Memory B cell (primary cell): ENCODE measurements at places on chromosomes 5 and 9.
A peak's percentile ranks its signal among the peaks of the same experiment; 100 is the strongest.

GRCh38 chr9:89096807-89097206, 81.8 kb downstream of the SHC3 start:
- DNase-seq = no peak

DNA sequence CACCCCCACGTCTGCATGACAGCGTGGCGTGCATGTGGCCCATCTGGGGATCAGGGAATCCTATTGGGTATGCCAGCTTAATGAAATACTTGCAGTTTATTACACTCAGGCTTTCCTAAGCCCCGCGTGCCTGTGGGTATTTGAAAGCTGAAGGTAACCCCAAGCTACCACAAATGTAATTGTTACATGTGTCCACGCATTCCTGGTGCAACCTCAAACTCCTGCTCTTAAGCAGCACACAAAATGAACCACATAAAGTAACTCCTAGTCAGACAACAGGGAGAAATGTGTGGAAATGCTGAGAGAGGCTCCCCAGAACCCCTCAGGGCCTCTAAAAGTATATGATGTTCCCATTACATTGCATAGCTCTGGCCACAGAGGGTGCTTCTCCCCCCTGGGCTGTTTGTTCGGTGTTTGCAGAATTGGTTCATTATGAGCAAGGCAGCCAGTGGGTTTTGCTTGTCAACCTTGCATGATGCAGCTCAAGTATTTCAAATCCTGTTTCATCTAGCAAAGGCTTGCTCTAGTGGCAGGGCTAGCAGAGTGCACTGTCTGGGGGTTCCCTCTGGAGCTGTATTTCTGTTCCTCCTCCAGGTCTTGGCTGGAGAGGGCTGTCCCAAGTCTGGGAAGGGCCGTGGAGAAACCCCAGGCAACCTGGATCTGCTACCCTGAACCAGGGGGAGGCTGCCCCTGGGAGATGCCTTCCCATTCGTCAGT, 1.8 kb upstream of the DCANP1 start:
- no peak for DNase-seq

GRCh38 chr9:68643901-68644809, 60.9 kb upstream of the PIP5K1B start:
- peak; percentile 49 for DNase-seq

- DNase-seq = no peak
Measured at GRCh38 chr9:128246471-128246870, 29.3 kb downstream of the GOLGA2 start.

DNA sequence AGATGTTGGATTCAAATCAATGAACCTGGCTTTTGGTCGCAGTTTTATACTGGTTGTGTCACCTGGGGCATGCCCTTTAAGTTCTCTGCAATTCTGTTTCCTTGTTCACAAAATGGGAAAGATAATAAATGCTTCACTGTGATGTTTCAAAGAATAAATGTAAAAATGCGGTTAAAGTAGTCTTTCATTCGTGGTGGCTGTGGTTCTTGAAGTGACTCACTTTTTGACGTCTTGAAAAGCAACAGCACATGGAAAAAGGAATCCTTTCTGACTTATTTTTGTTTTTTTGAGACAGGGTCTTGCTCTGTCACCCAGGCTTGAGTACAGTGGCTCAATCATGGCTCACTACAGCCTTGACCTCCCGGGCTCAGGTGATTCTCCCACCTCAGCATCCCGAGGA, 88.4 kb upstream of the SLIT3 start:
- DNase-seq = no peak

DNA sequence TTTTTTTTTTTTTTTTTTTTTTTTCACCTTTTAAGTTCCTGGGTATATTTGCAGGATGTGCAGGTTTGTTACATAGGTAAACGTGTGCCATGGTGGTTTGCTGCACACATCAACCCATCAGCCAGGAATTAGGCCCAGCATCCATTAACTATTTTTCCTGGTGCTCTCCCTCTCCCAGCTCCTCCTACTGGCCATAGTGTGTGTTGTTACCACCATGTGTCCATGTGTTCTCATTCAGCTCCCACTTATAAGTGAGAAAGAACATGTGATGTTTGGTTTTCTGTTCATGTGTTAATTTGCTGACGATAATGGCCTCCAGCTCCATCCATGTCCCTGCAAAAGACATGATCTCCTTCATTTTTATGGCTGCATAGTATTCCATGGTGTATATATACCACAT, 350.5 kb downstream of the MAN2A1 start:
- no peak for DNase-seq

GRCh38 chr5:114367029-114367428, 5.2 kb downstream of the KCNN2 start:
- no peak for DNase-seq

DNA sequence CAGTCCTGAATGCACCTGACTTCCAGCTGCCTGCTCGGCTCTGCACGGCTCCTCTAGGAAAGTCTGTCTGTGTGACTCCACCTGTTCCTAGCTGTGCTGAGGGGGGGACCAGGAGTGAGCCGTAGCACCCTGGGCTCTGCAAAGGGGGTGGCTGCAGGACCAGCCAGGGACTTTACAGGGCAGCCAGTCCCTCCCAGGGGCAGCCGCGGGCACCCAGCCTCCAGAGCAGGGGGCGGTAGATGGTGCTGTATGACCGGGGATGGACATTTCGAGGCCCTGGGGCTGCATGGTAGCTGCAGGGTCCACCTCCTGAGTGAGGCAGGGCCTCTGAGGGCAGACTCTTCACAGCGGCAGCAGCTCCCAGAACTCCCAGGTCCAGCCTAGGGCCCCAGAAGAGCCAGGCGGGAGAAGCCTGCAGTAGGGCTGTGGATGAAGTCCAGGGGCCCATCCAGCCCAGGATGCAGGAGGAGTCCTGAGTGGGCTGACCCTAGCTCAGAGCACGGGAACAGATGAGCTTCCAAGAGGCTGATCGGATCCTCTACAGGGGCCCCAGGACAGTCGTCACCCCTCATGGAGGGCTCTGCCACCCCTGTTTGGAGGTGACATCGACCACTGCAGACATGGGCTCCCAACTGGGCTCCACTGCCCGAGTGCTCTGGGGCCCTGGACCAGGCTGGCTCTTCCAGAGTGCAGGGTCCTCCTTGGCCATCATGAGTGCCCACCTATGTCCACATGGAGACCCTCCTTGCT, 105.4 kb downstream of the ZNF354C start:
- no peak for DNase-seq

DNA sequence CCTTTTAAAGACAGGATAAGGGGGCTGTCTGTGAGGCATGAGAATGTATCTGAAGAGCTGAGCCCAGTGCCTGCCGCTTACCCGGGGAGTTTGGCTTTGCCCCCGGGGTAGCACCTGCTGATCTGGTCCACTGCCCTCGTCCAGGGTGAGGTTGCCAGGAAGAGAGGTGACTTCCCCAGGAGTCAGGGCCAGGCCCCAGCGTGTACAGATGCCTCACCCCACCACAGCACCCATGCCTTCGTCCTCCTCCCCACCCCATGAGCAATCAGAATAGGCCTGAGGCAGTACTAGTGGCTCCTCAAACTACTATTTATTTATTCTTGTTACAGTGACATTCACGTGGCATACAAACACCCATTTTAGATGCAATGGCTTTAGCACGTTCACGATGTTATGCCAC, 15.7 kb upstream of the AIF1L start:
- DNase-seq = no peak

- no peak for DNase-seq
Measured at GRCh38 chr5:50822761-50823160, 156.3 kb downstream of the PARP8 start.

DNA sequence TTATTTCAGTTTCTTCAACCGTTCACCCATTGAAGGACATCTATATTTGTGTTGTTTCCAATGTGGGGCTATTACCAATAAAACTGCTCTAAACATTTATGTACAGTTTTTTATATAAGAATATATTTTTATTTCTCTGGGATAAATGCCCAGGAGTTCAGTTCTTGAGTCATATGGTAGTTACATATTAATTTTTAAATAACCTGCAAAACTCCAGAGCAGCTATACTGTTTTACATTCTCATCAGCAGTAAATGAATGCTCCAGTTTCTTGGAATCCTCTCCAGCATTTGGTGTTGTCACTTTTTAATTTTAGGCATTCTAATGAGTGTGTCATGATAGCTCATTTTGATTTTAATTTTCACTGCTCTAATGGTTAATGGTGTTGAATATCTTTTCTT, 36.2 kb downstream of the CDK7 start:
- no peak for DNase-seq

DNA sequence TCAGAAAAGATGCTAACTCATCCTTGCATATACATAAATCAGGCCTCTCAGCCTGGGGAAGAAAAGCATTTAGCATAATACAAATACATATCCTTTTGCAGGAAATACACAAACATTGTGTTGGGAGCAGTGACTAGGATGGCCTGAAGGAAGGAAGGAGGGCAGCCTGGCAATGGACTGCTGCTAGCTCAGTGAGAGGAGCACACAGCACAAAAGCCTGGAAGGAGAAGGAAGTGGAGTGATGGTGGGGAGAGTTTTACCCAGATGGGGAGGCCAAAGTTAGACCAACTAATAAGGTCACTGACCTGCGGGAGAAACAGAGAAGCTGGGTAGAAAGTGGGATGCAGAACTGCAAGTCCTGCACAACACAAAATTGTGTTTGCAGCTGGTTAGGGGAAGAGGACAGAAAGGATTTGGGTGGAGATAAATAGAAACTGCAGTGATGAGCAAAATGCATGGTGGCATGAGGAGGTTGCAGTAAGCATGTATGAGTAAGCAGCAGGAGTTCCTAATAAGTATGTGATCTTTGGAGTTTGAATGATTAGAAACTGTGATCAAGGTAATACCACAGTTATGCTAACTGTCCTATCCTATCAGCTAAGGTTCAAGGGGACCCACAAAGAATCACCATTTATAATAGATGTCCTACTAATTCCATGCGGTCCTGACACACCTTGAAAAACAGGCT, 39.5 kb downstream of the SEMA6A start:
- DNase-seq = no peak
